ENCODE measurements at places on chromosomes 3 and 15.

DNA sequence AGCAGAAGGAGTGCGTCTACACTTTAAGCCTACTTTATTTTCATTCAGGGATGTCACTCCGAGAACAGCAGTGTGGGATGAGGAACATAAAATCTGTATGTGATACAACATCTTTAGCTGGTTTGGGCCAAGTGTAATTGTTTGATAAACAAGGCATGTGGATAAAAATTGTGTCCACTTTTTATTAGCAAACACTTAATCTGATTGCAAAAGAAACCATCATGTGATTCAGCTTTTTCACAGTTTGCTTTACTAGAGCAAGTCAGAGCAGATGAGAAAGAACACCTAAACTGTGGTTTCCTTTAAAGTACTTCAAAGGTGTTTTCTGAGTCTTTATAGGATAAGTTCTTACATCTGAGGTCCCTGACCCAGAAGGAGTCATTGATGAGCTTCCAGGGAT is 237.9 kb downstream of the THSD4 start:
- DNase-seq = no peak

DNA sequence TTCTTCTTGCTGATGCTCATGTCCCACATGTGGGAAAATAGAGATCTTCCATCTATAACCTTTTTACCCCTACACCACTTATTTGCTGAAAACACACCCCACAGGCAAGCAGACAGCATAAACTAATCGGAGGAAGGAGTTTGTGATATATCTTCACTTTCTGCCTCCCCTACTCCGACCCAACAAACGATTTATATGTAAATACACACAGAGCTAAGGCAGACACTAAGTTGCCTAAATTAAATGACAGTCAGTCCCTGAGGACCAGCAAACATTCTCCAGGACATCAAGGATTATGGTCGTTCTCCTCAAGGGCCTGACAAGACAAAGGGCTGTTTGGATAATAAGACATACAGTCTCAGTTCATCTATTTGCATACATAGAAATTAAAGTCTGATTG is 552.5 kb downstream of the ROBO1 start:
- no peak for DNase-seq

GRCh38 chr15:99126131-99126588 is 21.3 kb downstream of the SYNM start:
- DNase-seq = no peak

DNA sequence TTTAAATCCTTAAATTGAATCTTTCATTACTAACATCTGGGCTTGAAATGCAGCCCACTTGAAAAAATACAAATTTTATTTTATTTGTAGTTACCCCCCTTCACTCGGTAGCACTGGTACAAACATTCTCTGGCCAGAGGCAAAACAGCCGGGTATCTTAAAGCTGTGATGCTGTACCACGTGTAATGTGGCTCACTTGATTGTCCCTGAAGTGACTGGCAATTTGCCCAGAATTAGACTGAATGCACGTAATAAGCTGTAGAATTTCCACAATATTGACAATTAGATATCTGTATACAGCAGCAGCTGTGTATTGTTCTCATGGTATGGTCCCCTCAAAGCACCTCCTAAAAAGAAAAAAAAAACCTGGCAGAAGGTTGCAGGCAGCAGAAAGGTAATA is 192.8 kb upstream of the TBC1D5 start:
- no peak for DNase-seq

DNA sequence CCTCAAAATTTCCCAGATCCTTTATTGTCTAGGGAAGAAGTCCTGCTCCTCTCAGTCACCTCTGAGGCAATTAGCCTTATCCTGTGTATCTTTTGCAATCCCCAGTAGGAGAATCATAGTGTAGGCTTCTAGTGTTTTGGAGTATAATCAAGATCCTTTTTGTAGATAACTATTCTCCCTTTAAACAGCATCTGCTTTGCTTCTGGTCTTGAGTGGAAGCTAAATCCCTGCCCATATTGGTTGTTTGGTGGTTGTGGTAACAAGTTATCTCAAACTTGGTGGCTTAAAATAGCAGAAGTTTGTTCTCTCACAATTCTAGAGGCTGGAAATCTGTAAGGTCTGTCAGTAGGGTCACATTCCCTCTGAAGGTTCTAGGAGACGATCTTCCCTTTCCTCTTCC is 217.5 kb upstream of the RASGRP1 start:
- DNase-seq = no peak

GRCh38 chr3:155442072-155442471 is 148.6 kb upstream of the STRIT1 start:
- no peak for DNase-seq

GRCh38 chr3:186825872-186826409 is 16.6 kb upstream of the ADIPOQ start:
- no peak for DNase-seq

GRCh38 chr15:96261575-96262034 is 68.9 kb upstream of the NR2F2 start:
- no peak for DNase-seq

- no peak for DNase-seq
Observed at GRCh38 chr3:96959474-96959873, 145.1 kb downstream of the EPHA6 start.

DNA sequence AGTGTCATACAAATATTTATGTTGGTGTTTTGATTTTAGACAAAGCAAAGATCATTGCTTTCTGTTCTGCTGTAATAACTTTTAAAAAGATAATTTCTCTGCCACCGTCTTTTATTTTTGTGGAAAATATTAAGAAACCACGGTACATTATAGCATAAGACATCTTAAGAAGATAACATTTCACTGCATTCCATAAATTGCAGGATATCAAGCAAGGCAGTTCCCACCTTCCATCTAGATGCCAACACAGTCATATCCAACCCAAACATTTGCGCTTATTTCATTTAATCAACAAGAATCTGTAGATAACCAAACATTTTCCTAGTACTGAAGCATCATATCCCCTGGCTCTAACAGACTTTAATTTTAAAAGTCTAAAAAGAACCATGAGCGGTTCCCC is 25.1 kb downstream of the ARHGAP31 start:
- no peak for DNase-seq

DNA sequence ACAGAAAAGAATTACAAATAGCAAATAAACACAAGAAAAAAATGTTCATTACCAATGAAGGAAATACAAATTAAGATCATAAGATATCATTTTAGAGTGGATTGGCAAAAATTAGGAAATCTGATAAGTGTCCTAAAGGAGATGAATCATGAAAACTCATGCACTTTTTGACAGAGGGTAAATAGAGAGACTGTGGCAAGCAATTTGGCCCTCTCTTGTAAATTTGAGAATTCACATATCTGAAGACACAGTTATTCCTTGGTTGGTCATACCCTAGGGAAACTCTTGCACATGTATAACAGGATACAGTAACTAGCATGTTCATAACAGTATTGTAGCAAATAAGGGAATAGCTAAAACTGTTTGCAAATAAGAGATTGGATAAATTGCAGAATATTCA is 246.0 kb upstream of the GADL1 start:
- DNase-seq = no peak

DNA sequence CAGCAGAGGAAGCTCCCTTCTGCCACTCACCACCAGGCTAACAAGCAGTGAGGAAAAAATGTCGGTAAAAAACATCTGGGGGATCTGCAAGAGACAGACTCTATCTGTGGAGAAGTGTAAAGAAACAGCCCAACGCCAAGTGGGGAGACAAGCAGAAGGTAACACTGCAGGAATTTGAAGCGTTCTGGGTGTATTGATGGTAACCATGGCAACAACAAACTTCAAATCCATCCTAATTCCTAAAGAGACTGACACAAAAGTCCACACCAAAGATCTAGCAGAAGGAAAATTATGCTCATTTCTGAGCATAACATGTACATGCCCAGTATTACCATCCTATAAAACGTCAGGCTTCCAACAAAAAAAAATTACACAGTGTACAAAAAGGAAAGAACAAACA is 449.3 kb downstream of the GABRB3 start:
- DNase-seq = no peak

DNA sequence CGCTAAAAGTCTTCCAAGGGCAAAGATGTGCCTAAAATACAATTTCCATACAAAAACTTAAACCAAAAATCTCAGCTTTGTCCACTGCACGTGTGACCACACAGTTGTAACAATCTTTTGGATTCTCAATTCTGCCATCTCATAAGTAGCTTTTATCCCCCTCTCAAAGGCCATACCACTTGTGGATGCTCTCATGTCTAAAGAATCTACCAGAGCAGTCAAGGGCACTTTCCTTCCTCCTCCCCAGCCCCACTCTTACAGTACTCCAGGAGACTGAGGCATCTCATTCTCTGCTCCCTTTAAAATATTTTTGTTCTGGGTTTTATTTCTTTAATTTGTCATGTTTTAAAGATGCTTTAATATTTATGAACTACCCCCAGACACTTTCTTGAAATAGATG is 102.3 kb upstream of the PFN2 start:
- no peak for DNase-seq

DNA sequence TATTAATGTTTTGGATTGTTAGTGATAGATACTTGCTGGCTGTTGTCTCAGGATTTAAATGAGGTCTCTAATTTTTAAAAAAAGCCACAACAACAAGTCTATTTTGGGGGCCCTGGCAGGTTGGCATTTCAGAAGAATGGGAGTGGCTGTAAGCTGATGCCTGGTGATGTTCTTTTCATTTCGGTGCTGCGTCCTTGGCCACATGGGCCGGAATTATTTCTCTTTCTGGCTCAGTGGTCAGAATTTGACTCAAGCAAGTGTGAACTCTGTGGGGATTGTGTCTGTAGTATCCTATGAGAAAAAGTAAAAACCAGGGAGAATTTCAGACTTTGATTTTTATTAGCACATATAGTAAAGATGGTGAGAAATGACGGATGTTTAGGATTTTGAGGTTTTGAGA is 203.0 kb downstream of the AKAP13 start:
- no peak for DNase-seq

GRCh38 chr3:79954756-79955155 is 187.0 kb upstream of the ROBO1 start:
- DNase-seq = no peak

DNA sequence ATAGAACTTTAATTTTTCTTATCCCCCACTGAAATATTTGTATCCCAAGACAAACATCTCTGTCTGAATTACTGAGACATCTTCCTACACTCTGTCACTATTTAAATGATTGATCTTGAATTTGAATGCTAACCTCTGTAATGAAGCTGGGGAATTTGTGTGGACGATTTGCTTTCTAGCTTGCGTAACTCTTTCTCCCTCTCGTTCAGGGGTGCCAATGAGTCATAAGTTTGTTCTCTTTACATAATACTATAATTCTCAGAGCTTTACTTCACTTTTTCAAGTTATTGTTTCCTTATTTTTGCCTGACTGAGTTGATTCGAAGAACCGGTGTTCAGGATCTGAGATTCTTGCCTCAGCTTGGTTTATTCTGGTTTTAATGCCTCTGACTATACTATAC is 783.3 kb upstream of the CADM2 start:
- no peak for DNase-seq

- no peak for DNase-seq
Observed at GRCh38 chr15:92195241-92195640, 198.4 kb upstream of the ST8SIA2 start.

GRCh38 chr3:80889535-80889934 is 871.9 kb downstream of the GBE1 start:
- DNase-seq = no peak

DNA sequence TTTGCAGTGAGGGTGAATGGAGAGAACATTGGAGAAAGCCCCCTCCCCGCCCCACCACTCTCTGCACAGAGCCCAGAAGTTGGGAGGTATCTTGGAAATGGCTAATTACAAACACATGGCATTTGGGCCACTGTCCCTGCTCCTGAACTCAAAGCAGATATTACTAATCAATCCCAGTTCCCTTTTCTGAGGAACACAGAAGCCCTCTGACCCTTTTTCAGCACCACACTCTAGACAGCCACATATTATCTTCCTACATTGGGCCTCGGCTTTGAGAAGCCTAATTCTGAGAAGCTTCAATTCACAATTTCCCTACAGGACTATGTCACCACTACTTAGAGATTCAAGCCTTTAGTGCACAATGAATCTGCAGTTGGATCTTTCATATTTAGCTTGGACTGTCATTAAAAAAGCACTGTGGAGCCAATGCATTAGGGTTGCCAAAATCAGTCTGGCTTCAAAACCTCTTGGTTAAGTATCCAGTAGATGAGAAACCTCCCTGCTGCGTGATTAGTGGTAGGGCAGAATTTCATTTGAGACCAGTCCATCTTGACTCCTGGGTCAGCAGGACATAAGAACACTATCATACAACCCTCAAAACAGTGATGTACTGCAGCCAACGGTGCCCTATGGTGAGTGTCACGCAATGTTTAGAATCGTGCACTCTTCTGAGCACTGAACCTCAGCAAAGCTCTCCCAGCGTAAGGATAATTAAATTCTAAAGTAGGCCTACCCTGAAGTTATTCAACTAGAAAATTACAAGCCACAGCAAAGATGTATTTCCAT is 26.1 kb downstream of the MGLL start:
- DNase-seq = no peak

DNA sequence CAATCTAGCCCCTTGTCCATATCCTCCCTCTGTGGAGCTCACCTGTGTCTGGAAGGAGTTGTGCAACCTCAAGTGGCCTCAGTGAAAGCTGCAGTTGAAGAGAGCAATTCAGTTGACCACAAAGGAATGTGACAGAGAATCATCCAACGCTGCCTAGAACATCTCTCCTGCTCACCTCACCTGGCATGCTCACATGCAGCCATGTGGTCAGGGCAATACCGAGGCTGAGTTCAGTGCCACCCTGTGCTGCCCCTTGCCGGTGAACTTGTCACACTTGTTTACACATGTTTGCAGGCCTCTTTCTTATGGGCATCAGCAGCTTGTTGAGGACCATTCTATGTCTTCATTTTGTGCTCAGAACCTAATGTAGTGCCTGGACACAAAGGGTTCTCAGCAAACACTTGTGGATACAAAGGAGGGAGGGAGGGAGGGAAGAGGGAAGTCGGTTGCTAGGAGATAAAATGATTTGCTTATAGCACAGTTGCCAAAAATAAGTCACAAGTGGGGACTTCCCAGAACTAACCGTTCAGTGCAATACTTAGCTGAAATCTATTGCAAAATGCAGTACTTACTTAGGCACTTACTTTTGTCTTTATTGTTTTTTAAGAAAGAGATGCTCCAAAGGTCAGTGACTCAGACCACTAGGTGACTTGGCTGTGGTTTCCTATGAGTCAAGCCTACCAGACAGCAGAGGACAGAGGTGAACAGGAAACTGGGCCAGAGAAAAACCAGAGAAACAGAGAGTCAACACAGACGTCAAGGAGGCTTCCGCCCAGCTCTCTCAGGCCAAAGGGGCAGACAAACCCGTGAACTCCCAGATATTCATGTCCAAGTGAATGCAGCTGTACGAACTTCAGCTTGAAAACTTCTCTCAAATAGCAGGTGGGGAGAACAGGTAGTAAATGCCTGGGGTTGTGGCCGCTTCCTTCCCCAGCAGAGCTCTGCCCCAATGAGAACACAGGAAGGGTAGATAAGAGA is 227.8 kb upstream of the CTNNB1 start:
- DNase-seq = peak; percentile 18

DNA sequence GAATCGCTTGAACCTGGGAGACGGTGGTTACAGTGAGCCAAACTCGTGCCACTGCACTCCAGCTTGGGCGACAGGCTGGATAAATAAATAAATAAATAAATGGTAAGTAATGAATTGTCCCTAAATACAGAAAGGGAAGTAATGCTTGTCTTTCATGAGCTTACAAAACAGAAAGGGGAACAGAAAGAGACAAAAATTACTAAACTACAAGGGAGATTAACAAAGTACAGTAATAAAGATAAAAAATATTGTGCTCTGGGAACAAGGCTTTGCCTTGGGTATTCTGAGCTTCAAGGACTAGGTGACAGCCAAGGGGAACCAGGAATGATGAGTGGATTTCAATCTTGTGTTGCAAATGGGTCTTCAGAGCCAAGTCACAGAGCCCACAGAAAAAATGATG is 9.2 kb upstream of the HLTF start:
- no peak for DNase-seq

All from stimulated activated CD4-positive, alpha-beta T cell treated with anti-CD3 and anti-CD28 coated beads, Interleukin-15, amount 100 ng/mL, for 48 hours (primary cell).